ENCODE measurements at places on chromosomes 11 and 22.

DNA sequence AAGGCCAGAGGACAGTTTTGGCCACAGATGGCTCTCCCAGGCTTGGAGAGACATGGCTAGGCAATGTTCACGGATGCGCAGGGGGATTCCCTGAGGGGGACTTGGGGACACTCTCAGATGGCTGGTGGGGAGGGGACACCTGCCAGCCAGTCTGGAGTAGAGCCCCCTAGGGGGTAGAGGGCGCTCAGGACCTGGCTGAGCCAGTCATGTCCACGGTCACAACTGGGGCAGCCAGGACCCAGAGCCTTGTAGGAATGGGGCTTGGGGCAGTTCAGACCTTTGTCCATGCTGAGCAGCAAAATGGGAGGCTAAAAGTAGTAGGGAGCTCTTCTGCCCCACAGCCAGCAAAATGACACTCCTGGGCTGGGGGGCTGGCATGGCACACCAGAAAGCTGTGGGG, 1.7 kb downstream of the CSDC2 start:
- no peak for DNase-seq

DNA sequence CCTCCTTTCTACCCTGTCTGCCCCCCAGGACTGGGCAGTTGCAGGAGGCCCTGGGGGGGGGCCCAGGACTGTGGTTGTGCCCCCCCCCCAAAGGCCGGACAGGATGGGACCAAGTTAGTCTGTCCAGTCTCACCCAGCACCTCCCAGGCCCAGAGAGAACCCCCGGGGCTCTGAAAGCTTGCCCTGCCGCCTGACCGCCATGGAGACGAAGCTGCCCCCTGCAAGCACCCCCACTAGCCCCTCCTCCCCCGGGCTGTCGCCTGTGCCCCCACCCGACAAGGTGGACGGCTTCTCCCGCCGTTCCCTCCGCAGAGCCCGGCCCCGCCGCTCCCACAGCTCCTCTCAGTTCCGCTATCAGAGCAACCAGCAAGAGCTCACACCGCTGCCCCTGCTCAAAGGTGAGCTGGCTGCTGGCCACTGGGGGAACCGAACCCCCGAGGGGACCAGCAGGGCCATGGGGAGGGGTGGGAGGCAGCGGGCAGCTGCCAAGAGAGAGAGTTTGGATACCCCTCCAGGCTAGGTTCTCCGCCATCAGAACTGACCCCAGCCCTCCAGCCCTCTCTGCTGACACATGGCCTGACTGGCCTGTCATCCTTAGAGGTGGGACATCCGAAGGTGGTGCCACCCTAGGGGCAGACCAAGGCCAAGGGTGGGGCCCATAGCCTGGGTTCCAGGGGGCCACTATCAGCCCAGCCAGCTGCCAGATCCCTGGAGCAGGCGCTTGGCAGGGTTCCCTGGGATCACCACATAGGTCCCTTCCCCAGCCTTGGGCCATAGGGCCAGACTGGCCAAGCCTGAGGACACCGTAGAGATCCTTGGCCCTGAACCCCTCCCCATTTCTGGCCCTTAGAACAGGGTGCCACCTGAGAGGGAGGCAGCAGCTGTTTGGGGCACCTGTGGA, 1.3 kb downstream of the PPP2R5B start:
- no peak for DNase-seq

- peak; percentile 20 for DNase-seq
Measured at GRCh38 chr22:25081409-25081824, 118.2 kb upstream of the CRYBB3 start.

DNA sequence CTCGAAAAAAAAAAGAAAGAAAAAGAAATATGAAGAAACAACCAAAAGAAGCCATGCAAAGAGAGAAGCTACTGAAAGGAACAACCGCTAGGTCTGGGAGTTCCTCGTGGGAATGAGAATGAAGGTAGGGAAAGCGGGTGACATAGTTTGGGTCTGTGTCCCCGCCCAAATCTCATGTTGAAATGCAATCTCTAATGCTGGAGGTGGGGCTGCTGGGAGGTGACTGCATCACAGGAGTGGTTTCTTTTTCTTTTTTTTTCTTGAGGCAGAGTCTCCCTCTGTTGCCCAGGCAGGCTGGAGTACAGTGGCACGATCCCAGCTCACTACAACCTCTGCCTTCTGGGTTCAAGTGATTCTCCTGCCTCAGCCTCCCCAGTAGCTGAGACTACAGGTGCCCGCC, 9.7 kb upstream of the TXN2 start:
- no peak for DNase-seq

- DNase-seq: no peak
Measured at GRCh38 chr11:3950996-3951660, 95.7 kb downstream of the STIM1 start.

DNA sequence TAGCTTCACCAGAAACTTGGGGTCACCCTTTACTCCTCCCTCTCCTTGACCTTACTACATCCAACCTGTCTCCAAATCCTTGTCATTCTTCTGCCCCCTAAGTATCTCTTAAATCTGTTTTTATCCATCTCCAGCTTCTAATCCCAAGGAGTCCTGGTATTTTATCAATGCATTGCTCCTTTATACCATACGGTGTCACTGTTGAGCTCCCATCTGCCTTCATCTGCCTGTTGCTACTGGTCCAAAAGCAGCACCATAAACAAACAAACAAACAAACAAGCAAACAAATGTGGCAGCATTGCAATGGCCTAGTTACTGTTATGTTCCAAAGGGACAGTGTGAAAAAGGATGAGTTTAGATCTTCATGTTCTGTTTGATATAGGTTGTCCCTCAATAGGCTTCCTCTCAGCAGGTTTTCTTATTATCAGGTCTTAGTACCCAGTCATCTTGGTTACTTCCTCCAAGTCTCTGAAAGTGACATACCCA, 34.2 kb downstream of the DNHD1 start:
- DNase-seq: no peak

GRCh38 chr11:62908468-62909072, 12.6 kb downstream of the CHRM1 start:
- no peak for DNase-seq

DNA sequence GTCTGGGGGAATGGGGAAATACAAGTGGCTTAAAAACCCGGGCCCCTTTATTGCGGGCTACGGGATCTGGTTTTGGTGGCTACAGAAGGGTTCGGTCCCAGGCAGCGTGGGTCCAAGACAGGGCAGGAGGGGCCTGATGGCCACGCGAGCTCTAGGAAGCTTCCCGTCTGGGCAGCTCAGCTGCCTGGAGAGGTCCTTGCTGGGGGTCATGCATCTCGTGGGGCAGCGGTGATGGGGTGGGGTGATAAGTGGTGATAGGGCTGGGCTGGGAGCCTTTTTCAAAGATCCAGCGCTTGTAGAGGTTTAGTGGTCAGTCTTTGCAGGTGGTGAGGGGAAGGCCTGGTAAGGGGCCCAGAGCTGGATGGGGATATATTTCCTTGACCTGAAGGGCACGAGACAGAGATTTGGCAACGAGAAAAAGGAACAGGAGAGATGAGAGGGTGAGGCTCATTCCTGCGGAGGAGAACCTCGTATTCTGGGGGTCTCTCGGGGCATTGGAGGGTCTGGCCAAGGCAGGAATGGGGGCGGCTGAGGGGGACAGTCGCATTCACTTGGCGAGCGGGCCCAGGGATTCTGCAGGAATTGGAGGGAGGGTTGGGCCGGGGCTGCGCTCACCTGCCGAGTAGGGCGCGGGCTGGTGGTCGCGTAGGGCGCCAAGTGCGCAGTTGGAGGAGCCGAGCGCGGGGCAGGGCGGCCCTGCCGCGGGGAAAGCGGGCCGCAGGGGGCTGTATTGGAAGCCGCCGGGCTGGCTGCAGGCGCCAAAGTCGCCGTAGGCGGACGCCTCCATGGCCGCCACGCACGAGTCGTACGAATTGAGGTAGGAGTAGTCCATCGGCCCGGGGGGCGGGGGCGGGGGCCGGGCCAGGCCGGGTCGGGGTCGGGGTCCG, 560 bp downstream of the PHOX2A start:
- no peak for DNase-seq

DNA sequence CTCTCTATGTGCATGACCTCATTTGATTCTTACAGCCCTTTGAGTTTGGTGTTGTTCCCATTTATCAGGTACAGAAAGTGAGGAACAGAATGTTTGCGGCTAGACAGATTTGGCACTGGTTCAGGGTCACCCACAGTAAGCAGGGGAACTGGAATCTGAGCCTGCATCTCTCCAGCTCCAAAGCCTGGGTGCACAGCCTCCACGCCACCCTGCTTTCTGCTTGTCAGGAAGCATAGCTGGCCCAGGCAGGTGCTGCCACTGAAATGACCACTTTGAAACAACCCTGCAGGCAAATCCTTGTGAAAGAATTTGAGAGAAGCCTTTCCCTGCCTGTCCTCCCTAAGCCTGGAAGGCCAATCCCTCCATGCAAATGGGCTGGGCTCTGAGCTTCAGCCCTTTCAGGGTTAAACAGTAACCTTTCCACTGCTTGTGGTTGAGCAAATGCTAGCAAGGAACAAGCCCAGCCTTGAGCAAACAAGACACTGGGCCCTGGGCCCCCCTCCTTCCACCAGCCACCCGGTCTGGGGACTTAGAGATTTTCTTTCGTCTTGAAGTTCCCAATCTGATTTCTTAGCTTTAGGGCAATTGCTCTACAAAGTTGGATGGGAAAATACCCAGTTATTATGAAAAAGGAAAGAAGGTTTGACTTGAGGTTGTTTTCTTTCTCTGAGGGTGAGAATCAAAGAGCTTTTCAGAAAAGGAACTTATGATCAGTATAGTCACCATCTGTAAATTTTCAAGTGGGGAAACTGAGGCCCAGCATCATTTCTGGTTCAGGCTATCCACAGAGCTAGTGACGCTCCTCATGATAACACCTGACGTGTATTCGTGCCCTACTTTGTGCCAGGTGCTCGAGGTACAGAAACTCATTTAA, 19.4 kb downstream of the EHF start:
- no peak for DNase-seq

DNA sequence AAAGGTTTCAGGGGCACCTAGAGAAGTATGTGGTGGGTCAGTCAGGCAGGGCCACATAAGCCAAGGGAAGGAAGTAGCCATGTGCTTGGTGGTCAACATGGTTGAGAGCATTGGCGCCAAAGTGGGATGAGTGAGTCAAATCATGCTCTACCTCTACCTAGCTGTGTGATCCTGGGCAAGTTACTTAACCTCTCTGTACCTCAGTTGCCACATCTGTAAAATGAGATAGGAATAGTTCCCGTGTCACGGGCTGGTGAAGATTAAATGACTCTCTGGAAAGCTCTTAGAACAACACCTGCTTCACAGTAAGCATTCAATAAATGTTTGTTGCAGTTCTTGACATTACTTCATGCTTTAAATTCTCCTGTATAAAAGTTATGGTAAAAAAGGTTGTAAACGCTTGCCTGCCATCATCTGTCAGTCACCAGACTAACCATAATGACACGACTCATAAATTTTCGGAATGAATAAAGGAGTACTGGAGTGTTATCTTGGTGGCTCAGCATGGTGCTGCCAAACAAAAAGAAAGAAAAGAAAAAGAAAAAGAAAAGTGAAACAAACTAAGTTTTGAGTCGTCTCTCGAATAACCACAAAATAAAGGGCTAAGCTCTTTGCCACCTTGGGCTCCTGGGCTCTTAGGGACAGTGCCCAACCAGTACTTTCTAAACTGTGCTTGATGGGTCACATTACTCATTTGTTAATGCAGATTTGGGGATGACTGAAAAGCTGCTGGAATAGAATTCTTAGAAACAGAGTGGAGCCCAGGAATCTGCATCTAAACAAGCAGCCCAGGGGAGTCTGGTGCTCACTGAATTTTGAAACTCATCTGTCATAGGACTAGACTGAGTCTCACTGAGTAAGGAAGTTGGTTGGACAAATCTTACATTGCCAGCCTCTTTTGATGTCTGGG, 107.6 kb downstream of the LDLRAD3 start:
- DNase-seq: no peak

- DNase-seq: no peak
Measured at GRCh38 chr11:78365381-78365792, 52.2 kb downstream of the GAB2 start.

- DNase-seq: no peak
Measured at GRCh38 chr11:103257360-103257759, 148.1 kb downstream of the DYNC2H1 start.

GRCh38 chr11:73498343-73498742, 99.6 kb downstream of the FAM168A start:
- DNase-seq: no peak

DNA sequence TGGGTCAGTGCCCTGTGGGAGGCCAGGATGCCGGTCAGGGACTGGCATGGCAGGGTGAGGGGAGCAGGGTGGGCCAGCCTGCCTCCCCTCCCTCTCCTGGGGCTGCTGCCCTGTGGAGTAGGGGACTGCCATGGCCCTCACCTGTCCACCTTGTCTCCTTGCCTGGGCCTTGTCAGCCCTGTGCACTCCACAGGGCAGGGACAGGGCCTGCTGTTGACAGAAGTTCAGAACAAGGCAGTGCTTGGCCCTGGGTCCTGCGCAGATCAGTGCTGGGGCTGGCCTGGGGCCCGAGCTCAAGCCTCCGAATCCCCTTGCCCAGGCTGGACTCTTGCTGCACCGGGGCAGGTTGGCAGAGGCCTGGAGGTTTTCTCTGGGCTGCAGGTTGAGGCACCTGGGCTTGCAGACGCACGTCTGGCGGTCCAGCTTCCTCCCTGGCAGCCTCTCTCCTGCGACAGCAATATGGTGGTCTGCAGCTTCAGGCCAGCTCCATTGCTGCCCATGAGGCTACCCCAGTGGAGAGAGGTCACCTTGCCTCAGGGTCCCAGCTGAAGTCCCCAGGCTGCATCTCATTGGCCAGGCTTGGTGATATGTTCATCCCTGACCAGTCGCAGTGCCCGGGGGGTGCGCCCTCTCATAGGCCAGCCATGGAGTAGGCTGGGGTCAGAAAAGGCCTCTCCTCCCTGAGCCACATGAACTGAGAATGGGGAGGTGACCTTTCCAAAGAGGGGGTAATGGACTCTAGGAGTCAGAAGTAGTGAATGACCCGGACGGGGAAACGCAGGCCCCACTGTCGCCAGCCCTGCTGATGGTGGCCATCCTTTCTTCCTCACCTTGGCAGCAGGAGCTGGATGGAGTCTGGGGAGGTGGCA, 21.5 kb upstream of the CHKA start:
- DNase-seq: no peak

GRCh38 chr11:69978841-69979614, 99.1 kb upstream of the ANO1 start:
- DNase-seq: no peak

DNA sequence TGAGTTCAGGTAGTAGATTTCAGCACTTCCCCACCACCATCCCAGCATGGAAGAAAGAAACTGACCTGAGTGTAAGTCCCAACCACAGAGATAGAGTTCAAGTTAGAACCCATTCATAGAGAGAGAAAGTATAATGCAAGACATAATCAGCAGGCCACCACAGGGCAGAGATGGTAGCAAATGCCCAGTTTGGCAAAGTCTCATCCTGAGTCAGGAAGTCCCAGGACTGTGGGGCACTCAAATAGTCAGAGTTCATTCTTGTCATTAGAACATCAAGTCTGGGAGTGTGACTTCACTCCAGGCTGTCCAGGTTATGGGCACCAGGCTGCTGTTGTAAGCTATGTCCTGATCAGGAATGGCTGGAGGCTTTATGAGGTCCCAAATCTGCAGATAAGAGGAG, 72.0 kb upstream of the USP47 start:
- DNase-seq: no peak

- DNase-seq: no peak
Measured at GRCh38 chr11:118321386-118322082, 17.0 kb downstream of the CD3E start.

GRCh38 chr11:123434262-123434661, 4.2 kb downstream of the GRAMD1B start:
- DNase-seq: no peak
